ENCODE measurements at places on chromosomes 3 and 15.

GRCh38 chr3:32632533-32633265, 52.3 kb upstream of the CNOT10 start:
- DNase-seq: no peak

GRCh38 chr15:36330598-36330997, 248.8 kb upstream of the CDIN1 start:
- no peak for DNase-seq

GRCh38 chr3:58628823-58629562, 37.6 kb downstream of the FAM3D start:
- no peak for DNase-seq

- DNase-seq: no peak
Measured at GRCh38 chr3:188196232-188196990, 42.5 kb downstream of the LPP start.

- DNase-seq: no peak
Measured at GRCh38 chr3:69568458-69568857, 170.8 kb upstream of the MITF start.

- no peak for DNase-seq
Measured at GRCh38 chr3:29890801-29891200, 609.9 kb downstream of the RBMS3 start.

All from CD4-positive, alpha-beta T cell treated with Interleukin-2 at 100 ng/mL for 4 hours (primary cell).